ENCODE measurements at places on chromosomes 12 and 14. TPM values are rescaled to one million over a fixed set of nuclear protein-coding genes. Genes with fewer than 3 reads are reported as not detected.
A peak's percentile ranks its signal among the peaks of the same experiment; 100 is the strongest.

DNA sequence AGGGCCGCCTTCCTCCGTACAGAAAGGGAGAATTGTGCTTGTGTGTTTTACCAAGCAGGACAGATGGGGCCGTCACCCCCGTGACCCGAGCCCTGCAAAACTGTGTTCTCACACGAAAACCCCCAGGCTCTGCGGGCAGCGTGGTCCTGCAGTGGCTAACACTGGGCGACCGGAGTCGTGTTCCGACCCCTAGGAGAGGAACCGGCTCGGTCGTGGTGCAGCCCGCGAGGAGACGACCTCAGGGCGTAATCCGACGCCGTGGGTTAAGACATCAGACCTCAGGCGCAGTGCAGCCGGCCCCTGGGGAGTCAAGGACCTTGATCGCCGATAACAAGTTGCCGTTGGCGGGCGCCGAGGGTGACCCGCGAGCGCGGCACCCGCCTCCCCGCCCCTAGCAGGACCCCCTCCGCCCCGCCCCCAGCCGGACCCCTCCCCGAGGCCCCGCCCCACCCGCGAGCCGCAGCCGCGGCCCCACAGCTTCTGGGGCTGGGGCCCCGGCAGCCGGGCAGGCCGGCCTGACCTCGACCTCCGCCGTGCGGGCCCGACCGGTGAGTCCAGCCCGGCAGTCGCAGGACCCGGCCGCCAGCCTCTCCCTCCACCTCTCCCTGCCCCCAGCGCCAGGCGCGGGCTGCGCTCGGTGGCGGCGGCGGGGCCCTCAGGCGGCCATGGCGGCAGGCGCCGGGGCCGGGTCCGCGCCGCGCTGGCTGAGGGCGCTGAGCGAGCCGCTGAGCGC, at the start of gene CHPT1:
TSS of gene CHPT1 (plus strand) at position 444 of the 733 bp plus-strand sequence. CDS start at position 666, 222 bp downstream.
- DNase-seq, result no peak

GRCh38 chr12:123056053-123056452, 75.6 kb downstream of the ARL6IP4 start:
- peak; percentile 16 for DNase-seq

- DNase-seq, result peak; percentile 44
Observed at GRCh38 chr14:103801459-103801858, 45.9 kb downstream of the PPP1R13B start.

GRCh38 chr12:13387101-13387500, 190.6 kb downstream of the EMP1 start:
- no peak for DNase-seq

- no peak for DNase-seq
Observed at GRCh38 chr14:31207287-31207754, 272 bp downstream of the HECTD1 start.

HCAR3 gene
- total RNA-seq, result not detected

PPFIBP1 gene
- 82.3 TPM for total RNA-seq

DNA sequence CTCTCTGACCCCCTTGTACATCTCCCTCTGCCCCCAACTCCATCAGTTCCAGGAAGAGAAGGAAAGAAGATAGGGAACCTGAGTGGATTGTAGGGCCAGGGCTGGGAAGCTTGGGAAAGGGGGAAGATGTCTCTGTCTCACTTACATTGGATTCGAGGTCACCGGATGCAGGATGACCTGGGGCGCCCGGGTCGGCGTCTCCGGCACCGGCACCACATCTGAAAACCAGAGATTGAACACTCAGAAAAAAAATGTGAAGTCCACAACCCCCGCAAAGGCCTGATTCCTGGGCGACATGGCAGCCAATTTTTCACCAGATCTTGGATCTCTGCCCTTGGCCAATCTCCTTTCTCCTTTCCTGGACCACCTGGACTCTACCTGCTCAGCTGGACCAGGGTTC, 169.4 kb upstream of the NOS1 start:
- no peak for DNase-seq

DNA sequence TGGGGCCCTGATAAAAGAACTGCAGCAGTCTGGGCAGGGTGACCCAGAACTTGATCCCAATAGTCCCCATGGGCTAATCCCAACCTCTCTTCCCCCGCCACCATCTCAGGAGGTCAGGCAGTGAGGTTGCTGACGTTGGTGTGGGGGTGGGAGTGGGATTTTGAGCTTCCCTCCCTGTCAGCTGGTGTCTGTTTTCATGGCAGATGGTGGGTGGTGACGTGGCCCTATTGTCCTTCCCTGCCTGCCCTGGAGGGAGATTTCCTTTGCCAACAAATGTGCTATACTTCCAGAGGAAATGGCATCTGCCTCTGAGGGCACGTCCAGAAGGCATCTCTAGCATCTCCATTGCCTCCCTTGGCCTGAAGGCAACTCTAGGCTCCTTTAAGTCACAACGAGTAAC, 37.7 kb downstream of the NEUROD4 start:
- no peak for DNase-seq

DNA sequence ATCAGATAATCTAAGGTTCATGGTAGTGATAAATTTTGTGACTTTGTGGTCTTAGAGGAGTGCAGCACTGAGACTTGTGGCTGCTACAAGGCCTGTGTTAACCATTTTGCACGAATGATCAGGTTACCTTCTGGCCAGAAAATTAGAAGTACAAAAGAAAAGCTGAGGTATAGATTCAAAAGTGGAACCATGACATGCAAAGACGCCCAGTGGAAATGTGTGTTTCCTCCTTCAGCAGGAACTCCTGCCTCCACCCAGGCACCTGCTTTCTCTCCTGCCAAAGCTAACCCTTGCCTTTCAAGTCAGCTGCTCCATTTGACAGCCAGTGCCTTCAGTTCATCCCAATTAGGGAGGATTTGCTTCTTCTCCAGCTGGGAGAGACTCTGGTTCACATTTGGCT, 10.1 kb downstream of the PDE6H start:
- DNase-seq, result no peak

KIF21A gene
- 20.1 TPM for total RNA-seq

GRCh38 chr14:35390577-35391387, 13.8 kb downstream of the NFKBIA start:
- DNase-seq, result peak; percentile 67

DNA sequence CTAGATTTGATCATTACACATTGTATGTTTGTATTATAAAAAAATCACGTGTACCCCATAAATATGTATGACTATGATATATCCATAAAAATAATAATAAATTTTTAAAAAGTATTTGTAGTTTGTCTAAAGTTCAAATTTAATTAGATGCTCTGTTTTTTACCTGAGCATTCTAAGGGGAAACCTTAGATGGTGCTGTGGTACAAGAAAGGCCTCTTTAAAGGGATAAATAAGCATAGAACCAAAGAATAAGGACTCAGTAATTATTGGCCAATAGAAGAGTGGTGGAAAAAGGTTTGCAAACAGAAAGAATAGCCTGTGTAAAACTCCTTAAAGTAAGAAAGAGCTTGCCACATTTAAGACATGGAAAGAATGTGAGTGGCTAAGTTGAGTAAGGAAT, 580.1 kb upstream of the SEL1L start:
- no peak for DNase-seq

PRICKLE1 gene
- 4.1 TPM for total RNA-seq

RAN gene
- total RNA-seq, result 719 TPM

SRRM4 gene
- total RNA-seq, result not detected

- DNase-seq, result no peak
Observed at GRCh38 chr12:51051787-51052186, 3.7 kb downstream of the LETMD1 start.

DNA sequence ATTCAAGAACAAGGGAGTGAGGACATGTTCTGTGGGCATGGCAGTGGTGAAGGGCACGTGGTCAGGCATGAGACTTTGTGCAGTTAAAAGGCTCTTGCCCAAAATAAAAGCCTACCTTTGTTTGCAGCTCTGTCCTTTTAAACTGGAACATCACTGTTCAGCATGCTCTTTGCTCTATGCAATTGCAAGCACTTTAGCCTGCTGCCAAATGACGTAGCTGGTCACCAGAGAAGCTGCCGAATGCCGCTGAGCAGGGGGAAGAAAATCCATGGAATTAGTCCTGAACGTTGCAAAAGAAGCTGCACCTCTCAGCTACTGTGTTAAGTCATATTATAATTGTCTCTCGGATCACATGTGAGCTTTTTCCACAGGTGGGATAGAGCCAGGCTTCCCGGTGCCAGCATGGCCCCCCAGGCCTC, 176.3 kb upstream of the DIO2 start:
- DNase-seq, result peak; percentile 2

- DNase-seq, result no peak
Observed at GRCh38 chr12:75533239-75533638, 21.8 kb upstream of the KRR1 start.

DNA sequence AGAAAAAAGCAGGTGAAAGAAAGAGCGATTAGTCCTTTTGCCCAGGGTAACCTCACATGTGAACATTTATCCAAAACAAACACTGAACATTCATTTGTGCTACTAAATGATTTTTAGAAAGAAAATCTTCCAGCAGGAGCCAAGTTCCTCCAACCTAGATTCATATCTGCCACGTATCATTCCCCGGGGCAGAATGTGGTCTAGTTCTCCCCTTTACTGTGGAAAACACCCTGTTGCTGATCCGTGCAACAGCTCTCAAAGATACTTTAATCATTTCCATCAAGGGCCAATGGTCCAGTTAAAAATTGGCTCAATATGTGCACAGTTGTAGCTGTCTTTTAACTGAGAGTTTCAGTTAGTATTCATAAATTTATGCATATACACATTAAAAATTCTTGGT, 479.1 kb downstream of the ATP23 start:
- DNase-seq, result peak; percentile 21

GRCh38 chr12:125889742-125890141, 824.5 kb downstream of the AACS start:
- no peak for DNase-seq

- no peak for DNase-seq
Observed at GRCh38 chr14:75501080-75501479, 21.2 kb upstream of the BATF start.

ADAM21 gene
- total RNA-seq, result 0.41 TPM

DNA sequence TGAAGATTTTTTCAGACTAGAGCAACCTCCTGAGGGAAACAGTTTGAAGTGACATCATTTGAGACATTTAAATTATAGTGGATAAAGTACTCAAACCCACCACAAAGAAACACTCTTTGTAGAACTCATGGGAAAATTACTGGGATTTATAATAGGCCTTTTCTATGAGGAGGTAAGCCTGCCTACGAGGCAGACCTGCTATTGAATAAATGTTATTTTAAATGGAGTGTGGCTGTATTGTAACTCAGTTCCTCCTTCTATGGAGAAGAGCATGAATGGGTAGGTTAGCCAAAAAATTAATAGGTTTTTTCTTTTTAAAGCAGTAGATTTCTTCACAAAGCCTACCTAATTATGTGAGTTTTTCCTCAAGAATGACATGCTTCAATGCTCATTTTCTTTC, 63.7 kb upstream of the PLEKHA5 start:
- no peak for DNase-seq

DNA sequence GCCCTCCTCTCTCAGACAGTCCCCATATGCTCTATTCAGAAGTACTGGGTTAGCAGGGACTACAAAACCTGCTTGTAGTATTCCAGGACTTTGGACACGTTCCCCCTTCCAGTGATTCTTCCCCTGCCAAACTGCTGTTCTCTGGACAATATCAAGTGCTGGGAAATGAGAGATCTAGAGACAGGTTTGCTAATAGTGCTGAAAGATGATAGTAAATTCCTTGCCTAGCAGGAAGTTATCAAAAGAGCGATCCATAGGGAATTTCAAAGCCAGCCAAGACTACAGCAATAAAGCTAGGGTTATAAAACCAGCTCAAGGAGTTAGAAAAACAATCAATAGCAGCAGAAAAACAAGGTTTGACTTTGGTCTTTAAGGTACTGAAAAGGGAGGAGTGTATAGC, 15.2 kb downstream of the SLC7A8 start:
- no peak for DNase-seq

GYS2 gene
- not detected for total RNA-seq

- DNase-seq, result no peak
Observed at GRCh38 chr14:35147186-35147585, 24.8 kb downstream of the PRORP start.

ADCY4 gene
- 0.05 TPM for total RNA-seq

DNA sequence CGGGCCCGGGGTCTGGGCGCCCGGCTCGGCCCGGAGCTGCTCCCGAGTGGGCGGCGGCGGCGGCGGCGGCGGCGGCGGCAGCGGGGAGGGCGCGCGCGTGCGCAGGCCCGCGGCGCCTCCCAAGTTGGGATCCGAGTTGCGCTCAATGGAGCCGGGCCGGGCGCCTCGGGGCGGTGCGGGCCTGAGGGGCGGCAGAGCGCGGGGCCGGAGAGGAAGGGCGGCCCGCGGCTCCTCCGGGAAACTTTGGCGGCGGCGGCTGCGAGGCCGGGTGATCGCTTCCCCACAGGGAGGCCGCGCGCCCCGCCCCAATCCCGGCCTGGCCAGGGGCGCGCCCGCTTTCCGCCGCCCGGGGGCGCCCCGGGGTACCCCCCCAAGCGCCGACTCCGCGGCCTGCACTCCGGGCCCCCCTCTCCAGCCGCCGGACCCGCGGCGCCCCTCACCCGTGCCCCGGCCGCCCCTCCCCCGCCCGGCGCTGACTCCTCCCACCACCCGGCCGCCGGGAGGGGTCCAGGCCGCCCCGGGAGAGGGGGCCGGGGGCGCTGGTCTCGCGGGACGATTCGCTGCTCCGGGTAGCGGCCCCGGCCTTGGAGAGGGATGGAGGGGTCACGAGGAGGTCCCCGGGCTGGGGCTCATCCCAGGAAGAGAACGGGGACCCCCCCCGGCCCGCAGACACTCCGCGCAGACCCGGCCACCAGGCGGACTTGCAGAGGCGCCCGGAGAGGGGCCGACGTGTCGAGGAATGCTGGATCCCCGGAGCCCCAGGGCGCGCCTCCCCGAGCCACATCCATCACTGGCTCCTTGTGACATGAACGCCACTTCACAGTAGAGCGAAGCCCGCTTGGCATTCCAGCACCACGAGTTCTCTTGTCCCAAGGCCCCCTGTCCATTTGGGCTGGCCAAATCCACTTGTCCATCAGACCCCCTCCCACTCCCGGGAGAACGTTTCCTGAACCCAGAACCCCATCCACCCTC, at the start of gene RILPL1:
TSS of gene RILPL1 (minus strand) at position 48 of the 972 bp plus-strand sequence. CDS start 237 bp downstream, outside the sequence.
- peak; percentile 28 for DNase-seq

PNMA1 gene
- 36.0 TPM for total RNA-seq

Measured in A172 (cell line).